ENCODE measurements at places on chromosomes 4 and X.
A peak's percentile ranks its signal among the peaks of the same experiment; 100 is the strongest.

DNA sequence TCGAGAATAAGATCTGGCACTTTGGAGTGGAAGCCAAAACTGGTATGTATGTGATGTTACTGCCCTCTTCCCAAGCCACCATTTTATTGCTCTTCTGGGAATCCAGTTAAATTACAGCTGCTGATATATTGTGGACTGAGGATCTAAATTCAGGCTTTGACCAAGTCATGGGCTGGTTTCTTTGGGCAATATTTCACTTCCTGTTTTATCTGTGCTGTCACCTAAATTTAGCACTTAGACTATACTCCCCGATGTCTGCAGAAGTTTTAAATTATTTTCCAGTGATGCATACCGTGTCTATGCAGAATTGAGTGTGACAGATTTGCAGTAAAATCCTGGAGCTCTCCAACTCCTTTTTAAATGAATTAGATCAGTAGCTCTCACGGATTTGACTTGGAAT, 100.0 kb downstream of the TEX13A start:
- no peak for DNase-seq

GRCh38 chr4:109945056-109945455, 32.4 kb downstream of the EGF start:
- DNase-seq, result no peak

DNA sequence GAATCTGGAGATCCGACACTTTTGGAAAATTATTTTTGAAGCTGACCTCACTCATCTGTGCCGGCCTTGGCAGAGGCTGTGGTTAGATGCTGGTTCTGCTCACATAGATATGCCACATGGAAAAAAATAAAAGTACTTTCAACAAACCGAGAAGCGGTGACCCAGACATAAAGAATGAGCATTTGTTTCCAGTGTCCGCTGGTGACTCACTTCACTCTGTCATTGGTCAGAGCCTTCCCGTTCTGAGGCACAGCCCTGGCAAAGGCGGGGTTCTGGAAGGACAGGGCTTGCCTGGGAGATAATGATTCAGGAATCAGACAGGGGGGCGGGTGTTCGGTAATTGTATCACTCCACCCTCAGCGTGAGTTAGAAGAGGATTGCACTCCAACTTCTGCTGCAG, 172.4 kb upstream of the MXRA5 start:
- DNase-seq, result peak; percentile 78

- no peak for DNase-seq
Observed at GRCh38 chr4:113738251-113738650, 23.3 kb downstream of the CAMK2D start.

GRCh38 chr4:42904986-42905385, 12.5 kb downstream of the GRXCR1 start:
- DNase-seq, result no peak

- no peak for DNase-seq
Observed at GRCh38 chr4:52931243-52931642, 69.1 kb downstream of the RASL11B start.
